ENCODE measurements at places on chromosomes 12 and 14. TPM values are rescaled to one million over a fixed set of nuclear protein-coding genes. Genes with fewer than 3 reads are reported as not detected.

TAS2R50 gene
- total RNA-seq = 0.68 TPM

CSRP2 gene
- total RNA-seq = 66.6 TPM

CMKLR1 gene
- total RNA-seq = 0.56 TPM

- ATAC-seq = no peak
Measured at GRCh38 chr14:57822081-57822480, 43.8 kb downstream of the SLC35F4 start.

DNA sequence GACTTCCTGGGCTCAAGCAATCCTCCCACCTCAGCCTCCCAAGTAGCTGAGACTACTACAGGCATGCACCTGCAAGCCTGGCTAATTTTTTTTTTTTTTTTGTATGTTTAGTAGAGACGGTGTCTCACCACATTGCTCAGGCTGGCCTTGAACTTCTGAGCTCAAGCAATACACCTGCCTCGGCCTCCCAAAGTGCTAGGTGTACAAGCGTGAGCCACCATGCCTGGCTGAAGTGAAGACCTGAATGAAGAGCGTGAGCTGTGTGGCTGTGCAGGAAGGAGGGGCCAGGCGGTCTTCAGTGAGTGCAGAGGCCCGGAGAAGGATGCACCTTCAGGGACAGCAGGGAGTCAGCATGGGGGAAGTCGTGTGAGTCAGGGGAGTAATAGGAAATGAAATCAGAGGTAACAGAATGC lies 14.9 kb upstream of the NFKBIA start:
- ATAC-seq = no peak

- no peak for ATAC-seq
Measured at GRCh38 chr12:92381856-92382255, 236.2 kb upstream of the BTG1 start.

Measured in esophagus mucosa (tissue), 1 donor.